GM10248 (cell line): ENCODE measurements at places on chromosomes 3 and 15.

- DNase-seq = no peak
These were observed 2.9 kb downstream of the TPM1 start for GRCh38 chr15:63045465-63045840.

GRCh38 chr3:7307410-7307809, 446.5 kb downstream of the GRM7 start:
- DNase-seq = no peak

- no peak for DNase-seq
These were observed 89.5 kb downstream of the CTNNB1 start for GRCh38 chr3:41288785-41289184.

GRCh38 chr15:77620297-77620696, 12.4 kb downstream of the LINGO1 start:
- DNase-seq = no peak

DNA sequence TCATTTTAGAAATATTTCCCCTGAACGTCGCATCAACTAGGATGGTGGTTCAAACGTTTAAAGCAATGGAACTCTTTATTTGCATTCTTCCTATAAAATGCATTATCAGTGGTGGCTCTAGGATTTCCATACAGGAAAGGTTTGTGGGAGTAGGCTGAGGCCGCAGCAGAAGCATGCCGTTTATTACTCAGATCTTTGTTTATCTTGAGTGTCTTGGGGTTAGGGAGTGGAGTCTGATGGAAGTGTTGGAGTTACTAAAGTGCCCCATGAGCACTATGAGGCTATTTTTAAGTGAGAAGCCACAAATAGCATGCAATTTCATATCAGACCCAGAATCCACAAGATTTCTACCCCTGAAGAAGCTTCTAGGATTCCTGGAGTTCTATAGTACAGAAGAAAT, 26.2 kb downstream of the ATOSA start:
- no peak for DNase-seq

- peak; percentile 20 for DNase-seq
These were observed 311.4 kb downstream of the EPHB1 start for GRCh38 chr3:135106445-135106844.
